ENCODE measurements at places on chromosomes 1 and 21. TPM values are rescaled to one million over a fixed set of nuclear protein-coding genes. Genes with fewer than 3 reads are reported as not detected.

SPATA45 gene
- total RNA-seq: 0.82 TPM

DNA sequence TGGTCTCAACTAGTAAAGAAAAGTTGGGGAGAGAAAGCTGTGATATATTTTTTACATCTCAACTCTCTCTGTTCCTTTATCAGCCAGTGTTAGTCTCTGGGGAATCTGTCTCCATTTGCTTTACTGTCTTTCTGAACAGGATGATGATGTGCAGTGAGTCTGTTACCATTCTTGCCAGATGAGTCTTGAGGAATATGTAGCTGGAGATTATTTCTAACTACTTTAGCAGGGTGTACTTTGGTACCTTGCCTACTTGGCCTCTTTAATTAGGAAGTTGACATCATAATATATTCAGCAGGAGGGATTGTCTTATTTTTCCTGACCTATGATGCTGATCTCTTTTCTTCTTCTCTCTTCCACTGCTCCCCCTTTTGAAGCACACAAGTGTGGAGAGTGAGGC lies 15.7 kb upstream of the HAX1 start:
- no peak for DNase-seq

DNA sequence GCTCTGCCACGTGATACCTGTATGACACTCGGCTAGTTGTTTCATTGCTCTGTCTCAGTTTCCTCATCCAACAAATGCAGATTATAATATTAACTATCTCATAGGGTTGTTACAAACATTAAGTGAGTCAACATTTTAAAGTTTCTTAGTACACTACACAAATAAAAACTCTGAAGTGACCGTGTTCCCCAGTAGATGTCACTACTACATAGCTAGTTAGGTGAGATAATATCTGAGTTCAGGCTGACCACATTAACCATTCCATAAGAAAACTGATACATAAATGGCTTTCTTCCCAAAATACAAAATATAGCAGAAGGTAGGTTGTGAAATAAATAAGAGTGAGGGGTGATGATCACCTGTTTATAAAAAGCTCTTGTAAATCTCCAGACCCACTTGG lies 214.1 kb downstream of the NUF2 start:
- no peak for DNase-seq

DNA sequence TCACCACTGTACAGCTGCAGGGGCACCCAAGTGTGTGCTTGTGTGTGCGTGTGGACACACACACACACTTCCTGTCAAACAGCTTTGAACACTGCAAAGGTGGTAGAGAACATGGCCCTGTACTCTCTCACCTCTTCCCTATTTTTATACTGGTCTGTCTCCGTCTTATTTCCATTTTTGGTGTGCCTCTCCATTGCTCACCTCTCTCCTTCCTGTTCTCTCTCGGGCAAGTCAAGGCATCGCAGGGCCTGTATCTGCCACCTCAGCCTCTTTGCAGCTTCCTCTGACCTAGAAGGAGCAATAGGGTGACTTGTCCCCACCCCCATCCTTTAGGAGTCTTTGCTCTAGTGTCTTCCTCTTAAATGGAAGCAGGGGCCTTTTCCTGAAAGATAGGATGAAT lies 2.2 kb downstream of the SMCP start:
- DNase-seq: no peak

ACTA1 gene
- total RNA-seq: 1.5 TPM
